ENCODE measurements at places on chromosomes 3 and 15.

DNA sequence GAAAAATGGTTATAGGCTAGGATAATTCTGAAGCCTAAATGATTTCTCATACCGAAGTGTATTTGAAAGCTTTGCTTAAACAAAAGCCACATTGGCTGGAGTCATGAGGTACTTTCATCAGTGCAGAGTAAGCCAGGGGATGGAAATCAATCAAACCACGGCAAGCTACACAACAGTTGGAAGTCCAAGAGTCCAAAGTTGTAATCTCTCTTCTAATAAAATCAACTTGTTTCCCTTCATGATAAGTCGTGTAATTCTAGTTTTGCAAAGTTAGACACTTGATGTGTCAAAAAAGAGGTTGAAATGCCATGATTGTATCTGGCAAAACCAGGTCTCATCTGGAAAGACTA, 250.5 kb upstream of the VEPH1 start:
- DNase-seq, result no peak

GRCh38 chr3:144923046-144923775, 951.6 kb downstream of the DIPK2A start:
- peak; percentile 25 for DNase-seq

DNA sequence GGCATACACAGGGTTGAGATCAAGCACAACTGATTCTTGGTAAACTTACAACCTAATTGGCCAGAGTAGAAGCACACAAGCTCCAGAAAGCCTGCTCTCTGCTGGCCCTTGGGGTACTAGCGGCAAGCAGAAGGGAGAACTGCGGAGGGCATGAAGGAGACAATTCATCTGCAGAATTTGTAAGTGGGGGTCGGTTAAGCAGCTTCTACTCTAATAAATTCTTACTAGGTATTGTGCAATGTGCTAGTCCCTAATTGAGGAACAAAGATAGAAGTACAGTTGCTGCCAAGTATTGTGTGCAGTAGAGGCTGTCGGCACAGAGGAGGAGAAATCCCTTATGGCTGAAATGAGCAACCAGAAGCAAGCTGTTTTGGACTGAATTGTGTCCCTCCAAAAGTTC, 91.2 kb upstream of the VEPH1 start:
- no peak for DNase-seq

- no peak for DNase-seq
These were observed 72.9 kb downstream of the MOBP start for GRCh38 chr3:39540162-39540921.

GRCh38 chr15:53830707-53831386, 71.4 kb upstream of the WDR72 start:
- DNase-seq, result no peak

- DNase-seq, result no peak
These were observed 31.6 kb upstream of the OR5H6 start for GRCh38 chr3:98232489-98232888.

GRCh38 chr3:130948929-130949328, 55.0 kb downstream of the ATP2C1 start:
- no peak for DNase-seq

DNA sequence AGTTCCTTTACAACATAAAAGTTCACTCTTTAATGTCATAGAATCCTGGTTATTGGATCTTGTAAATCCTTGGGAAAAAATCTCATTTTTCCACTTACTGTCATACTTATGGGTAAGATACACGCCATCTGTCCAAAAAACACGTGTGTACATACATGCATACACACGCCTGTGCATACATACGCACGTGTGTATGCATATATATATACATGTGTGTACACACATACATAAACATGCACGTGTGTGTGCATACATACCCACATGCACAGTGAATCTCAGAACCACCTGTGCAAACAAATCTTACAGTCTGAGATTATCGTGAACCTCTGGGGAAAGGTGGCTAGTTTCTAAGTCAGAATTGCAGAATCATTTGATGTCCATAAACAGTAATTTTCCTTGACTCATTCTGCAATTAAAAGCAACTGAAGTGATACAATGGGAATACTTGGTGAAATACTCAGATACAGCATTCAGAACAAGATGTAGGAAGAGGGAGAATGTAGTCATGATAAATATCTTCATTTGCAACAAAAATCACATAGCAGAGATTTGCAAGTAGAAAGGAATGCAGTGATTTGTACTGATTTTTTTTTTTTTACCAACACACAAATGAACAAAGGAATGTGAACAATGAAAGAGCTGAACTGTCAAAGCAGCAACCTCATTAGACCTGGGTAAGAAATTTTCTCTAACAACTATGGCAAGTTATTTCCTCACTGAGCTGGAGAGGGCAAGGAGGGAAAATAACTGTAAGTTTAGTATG, 160.6 kb upstream of the POU1F1 start:
- no peak for DNase-seq

GRCh38 chr3:167084545-167084944, 295.6 kb downstream of the ZBBX start:
- no peak for DNase-seq

DNA sequence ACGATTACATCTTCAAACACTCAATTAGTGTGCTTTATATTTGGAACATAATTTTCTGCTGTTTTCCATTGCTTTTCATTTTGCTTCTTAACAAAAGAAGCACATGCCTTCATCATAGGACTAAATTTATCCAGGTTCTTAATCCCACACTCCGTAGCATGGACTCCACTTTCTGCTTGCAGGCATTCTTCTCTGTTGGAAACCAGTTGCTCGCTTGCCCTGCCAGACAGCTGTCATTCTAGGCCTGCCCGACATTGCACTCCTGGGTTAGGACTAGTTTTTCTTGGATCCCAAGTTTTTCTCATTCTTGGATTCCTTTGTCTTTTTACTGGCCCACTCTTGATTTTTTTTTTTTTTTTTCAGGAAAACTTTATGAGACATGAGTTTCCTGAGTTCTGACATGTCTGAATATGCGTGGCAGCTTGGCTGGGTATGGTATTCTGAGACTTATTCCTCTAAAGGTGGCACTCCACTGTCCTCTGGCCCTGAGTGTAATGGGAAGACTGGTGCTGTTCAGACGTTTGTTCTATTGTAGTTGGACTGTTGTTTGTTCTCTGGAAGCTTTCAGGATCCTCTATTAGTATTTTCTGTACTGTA, 6.3 kb upstream of the ATP1B3 start:
- DNase-seq, result no peak

DNA sequence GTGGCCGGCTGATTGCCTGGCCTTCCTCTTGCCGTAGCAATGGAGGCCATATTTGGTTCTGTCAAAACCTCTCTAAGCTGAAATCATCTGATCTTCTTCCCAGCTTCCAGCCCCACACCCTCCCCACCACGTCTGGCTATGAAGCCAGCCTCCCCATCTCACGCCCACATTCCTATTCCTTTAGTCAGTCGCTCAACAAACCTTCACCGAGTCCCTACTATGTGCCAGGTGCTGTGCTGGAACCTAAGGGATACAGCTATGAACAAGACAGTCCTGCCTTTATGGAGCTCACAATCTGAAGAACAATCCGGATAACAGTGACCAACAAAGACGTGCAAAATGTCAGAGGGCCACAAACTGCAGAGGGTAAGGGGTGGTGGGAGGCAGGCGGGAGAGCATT, 31.9 kb upstream of the SMAD6 start:
- DNase-seq, result no peak

GRCh38 chr3:193794002-193794881, 201.2 kb downstream of the OPA1 start:
- no peak for DNase-seq

DNA sequence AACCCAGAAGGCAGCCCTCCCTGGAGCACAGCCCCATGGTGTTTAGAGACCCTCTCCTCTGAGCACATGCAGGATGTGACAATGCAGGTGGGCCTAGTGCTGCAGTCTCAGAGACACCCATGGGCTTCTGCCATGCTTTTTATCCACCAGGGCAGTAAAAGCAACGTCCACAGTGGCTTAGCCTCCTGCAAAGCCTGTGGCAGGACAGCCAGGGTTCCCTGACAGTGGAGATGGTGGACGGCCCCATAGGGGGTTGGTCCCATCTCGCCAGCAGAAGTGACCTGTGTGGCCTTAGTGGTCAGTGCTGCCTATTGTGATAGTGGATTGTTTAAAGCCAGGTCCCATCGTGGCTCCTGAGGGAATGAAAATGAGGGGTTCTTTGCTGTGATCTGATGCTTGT, 46.6 kb downstream of the APBA2 start:
- no peak for DNase-seq

Data from urinary bladder (tissue), 4 donors.